ENCODE measurements at places on chromosomes 6 and 20.

GRCh38 chr6:90233994-90234393, 62.6 kb downstream of the BACH2 start:
- no peak for DNase-seq

GRCh38 chr6:35044145-35044745, 96.9 kb downstream of the TCP11 start:
- DNase-seq: peak; percentile 70

GRCh38 chr20:25860531-25861150, 164.0 kb upstream of the ZNF337 start:
- no peak for DNase-seq

DNA sequence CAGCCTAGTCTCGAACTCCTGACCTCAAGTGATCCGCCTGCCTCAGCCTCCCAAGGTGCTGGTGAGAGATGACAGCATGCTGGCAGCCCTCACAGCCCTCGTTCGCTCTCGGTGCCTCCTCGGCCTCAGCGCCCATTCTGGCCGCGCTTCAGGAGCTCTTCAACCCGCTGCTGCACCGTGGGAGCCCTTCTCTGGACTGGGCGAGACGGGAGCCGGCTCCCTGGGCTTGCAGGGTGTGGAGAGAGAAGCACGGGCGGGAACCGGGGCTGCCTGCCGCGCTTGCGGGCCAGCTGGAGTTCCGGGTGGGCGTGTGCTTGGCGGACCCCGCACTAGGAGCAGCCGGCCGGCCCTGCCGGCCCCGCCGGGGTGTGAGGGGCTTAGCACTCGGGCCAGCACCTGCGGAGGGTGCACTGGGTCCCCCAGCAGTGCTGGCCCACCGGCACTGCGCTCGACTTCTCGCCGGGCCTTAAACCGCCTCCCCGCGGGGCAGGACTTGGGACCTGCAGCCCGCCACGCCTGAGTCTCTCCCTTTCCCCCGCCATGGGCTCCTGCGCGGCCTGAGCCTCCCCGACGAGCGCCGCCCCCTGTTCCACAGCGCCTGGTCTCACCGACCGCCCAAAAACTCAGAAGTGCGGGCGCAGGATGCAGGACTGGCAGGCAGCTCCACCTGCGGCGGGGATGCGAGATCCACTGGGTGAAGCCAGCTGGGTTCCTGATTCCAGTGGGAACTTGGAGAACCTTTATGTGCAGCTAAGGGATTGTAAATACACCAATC, 31.5 kb upstream of the RANBP9 start:
- no peak for DNase-seq

DNA sequence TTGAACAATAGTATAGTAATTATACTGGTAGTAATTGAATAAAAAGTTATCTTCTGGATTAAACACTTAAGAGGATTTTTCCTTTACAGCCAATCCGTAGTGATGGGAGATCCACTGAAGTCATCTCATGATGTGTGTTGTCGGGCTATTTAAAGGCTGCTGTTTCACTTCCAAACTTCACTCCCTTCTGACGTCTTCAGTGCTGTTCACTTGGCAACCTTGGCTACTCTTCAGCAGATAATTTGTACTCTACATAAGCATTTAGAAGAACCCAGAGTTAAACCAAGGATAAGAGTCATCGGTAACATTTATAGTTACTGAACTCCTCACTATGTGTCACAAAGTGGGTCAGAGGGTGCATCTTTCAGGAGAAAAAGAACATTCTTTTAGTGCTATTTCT, 179.1 kb upstream of the EYA4 start:
- peak; percentile 76 for DNase-seq

DNA sequence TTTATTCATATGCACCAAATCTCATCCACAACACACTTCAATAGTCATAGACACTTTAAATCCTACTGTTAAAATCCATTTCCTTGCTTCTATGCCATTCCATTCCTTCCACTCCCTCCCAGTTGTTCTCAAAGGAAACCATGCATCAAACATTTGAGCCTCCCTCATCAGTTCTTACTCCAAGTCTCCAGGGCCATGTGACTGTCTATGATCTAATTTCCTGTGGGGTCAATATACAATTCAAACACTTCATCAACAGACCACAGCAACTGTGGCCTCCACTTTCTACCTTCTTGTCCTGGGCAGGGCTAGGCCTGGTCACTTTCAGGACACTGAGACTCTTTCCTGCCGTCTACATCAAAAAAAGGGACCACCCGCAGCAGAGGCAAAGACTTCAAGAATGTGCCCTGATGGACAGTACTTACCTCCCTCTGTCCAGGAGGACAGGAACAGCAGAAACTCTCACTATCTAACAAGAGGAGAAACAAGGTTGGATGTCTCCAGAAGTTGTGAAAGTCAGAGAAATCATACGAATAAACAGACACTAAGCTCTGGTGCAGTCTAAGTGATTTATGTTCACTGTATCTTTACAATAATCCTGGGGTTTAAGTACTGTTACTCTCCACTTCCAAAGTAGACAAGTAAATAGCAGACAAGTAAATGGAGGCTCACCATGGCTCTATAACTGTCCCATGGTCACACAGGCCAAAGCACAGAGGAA, 160.2 kb downstream of the QRSL1 start:
- DNase-seq: no peak

- DNase-seq: peak; percentile 43
These were observed 161.4 kb upstream of the KCNG1 start for GRCh38 chr20:51184289-51184688.

DNA sequence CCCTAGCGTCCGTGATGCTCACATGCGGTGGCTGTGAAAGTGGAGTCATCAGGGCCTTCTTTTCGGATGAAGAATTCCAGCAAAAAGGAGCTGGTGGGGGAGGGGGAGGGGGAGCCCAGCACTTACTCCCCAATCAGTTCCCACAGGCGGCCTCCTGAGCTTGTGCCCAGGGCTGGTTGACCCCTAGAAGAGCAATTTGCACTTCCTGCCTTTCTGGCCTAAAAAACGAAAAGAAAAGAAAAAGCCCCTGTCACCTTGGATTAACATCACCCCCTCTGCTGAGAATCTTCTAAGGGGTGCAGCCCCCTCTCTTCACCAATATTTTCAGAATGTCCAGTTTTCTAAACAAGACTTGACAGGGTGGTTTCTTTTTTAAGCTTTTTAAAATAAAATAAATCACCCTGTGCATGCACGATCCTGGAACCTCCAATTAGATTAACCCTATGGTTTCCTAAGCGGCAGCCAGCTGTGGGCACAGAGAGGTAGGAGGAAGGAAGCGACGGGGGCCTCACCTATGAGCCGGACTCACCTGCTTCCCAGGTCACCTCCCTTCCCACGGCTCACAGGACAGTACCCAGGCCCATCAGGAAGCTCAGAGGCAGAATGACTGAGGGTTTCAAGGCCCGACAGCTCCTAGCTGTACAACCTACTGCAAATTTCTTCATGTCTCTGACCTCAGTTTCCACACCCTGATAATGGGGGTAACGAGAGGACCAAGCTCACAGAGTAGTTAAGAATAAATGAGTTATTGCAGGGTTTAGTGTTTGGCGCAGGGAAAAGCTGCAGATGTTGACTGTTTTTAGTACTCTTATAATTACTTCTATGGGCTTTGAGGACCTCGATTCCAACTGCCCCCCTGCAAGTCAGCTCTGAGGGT, 10.5 kb upstream of the TGM2 start:
- no peak for DNase-seq

- DNase-seq: peak; percentile 90
These were observed 119.0 kb upstream of the STMND1 start for GRCh38 chr6:16982807-16983206.

- DNase-seq: no peak
These were observed 60.5 kb downstream of the EDN3 start for GRCh38 chr20:59360934-59361333.

GRCh38 chr6:23477586-23477985, 648.4 kb upstream of the NRSN1 start:
- peak; percentile 31 for DNase-seq

DNA sequence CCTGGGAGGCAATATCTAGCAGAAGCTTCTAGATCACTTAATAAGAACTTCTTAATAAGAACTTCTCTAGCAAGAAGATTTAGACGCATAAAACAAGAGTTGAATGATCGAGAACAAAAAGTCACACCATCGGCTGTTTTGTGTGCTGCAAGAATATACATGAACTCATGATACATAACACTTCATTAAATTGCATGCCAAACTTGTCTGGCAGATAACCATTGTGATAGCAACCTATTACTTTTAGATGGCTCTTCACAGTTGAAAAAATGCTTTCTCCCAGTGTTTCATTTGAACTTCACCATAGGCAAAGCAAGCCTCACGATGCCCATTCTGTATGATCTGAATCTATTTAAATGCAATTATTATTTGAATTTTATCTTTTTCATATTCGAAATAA, 249.9 kb downstream of the CBLN4 start:
- DNase-seq: no peak

GRCh38 chr6:149922642-149923326, at the start of gene RAET1G:
TSS of gene RAET1G (minus strand) at chr6:149923121. CDS start at chr6:149923010, 111 bp downstream.
- peak; percentile 97 for DNase-seq

DNA sequence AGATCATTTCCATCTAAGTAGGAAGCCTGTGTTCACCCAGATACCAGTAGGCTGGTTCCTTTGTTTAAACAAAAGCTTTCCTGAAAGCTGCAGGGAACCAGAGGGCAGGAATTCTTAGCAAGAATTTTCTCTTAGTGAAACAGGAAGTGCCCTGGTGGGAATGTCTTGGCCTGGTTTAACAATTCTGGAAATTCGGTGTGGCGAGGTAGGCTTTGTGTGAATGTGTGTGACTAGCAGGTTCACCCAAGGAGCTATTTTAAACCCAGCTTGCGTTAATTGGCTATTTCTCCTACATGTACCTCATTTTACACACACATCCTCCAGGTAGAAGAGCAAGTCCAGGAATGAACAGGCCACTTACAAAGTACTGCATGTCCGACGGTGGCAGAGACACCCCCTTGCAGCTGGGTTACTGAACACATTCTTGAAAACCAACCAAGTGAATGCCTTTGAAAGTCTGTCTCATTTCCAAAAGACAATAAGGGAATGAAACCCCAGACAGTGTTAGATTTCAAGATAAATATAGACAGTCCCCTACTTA, 64.6 kb downstream of the GFOD1 start:
- DNase-seq: peak; percentile 54

DNA sequence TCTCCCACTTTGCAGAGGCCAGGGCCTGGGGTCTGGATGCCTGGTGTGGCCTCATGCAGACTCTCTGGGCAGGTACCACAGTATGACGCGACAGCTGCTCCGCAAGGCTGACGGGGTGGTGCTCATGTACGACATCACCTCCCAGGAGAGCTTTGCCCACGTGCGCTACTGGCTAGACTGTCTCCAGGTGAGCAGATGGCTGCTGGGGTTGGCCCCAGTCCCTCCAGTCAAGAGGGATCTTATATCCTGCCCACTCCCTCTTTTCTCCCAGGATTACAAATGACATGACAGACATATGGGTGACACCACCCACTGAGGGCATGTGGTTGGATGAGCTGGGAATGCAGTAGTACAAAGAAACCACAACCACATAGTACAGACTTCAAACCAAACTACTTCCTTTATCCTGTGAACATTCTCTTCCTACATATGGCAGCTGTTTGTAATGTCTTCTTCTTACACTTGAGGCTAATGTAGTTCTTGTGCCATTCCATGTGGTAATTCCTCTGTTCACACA, 29.9 kb downstream of the RAB44 start:
- peak; percentile 45 for DNase-seq

GRCh38 chr20:53080969-53081871, 109.1 kb downstream of the TSHZ2 start:
- DNase-seq: peak; percentile 30

DNA sequence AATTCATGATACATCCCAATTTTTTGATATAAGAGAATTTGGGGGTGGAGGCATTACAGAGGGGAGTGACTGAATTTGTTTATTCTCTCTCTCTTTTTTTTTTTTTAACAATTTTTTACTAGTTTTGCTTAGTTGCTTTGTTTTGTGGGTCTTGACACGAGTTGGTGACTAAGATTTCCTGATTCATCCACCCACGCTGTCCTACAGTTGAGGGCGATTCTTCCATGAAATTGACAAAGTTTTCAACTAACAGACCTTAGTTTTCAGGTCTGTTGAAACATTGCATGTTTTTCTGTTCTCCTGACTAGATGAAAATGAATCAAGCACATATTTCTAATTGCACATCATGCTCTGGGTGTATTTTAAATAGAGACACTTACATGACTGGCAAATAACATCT, 613.8 kb downstream of the TFAP2B start:
- DNase-seq: no peak

- DNase-seq: no peak
These were observed 7.4 kb upstream of the AHCY start for GRCh38 chr20:34310481-34311117.
